ENCODE measurements at places on chromosomes 7 and 10.
A peak's percentile ranks its signal among the peaks of the same experiment; 100 is the strongest.

GRCh38 chr7:147639751-147640150 lies 950.8 kb upstream of the C7orf33 start:
- DNase-seq = no peak

- DNase-seq = no peak
These were observed 42.1 kb downstream of the WBP1L start for GRCh38 chr10:102785818-102786217.

DNA sequence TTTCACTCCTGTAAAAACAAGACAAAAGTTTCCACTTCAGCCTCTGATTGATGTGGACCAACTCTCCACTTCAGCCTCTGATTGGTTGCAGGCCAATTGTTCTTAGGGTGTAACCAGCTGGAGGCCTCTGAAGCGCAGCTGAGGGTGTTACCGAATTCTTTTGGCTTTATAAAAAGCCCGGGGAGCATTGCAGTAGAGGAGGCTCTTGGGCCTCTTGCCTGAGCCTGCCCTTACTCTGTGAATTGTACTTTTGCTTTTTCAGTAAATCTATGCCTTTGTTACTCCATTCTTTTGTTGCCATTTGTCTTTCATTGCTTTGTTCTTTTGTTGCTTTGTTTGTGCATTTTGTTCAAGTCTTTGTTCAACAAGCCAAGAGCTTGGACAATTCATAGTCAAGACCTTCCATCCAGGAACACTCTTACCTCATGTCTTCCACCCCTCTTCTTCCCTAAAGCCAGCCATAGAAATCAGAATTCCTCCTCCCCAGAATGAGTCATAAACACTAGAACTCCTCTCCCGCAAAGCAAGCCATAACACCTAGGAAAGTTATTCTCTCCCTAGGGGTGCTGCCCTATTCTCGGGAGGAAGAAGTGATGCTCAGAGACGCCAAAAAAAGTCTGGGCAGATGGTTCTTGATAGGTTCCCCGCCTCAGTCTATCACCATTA lies 53.5 kb upstream of the ARMC3 start:
- DNase-seq = no peak

DNA sequence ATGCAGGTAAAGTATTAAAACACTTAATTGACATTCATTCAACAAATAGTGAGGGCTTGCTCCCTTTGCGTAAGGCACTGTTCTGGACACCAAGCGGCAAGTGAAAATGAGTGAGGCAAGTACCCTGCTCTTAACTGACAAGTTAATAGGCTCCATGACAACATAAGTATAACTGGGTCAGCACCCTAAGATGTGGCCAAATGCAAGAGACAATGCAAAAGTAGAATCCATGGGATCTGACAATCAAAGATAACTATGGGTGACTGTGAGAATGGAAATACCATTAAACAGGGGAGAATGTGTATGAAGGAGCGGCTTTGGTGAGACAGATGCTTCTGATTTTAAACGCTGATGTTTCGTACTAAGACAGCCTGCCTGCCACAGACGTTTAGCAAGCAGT lies 160.5 kb downstream of the RAPGEF5 start:
- DNase-seq = no peak

DNA sequence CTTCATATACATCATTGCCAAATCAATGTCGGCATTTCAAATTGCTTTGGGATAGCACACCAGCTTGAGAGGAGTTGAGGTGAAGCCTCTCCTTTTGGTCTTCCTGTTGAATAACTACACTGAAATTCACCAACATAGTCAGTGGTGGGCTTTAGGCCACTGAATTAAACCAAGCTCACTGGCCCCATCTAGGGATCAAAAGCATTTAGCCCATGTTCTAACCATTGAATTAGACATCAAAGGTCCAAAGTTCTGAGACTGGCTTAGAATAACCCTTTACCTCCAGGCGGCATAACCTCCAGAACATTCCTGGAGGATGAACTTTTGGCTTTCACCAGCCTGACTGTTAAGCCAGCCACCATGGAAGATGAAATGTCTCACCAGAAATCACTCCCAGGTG lies 54.6 kb downstream of the BPGM start:
- DNase-seq = peak; percentile 43

DNA sequence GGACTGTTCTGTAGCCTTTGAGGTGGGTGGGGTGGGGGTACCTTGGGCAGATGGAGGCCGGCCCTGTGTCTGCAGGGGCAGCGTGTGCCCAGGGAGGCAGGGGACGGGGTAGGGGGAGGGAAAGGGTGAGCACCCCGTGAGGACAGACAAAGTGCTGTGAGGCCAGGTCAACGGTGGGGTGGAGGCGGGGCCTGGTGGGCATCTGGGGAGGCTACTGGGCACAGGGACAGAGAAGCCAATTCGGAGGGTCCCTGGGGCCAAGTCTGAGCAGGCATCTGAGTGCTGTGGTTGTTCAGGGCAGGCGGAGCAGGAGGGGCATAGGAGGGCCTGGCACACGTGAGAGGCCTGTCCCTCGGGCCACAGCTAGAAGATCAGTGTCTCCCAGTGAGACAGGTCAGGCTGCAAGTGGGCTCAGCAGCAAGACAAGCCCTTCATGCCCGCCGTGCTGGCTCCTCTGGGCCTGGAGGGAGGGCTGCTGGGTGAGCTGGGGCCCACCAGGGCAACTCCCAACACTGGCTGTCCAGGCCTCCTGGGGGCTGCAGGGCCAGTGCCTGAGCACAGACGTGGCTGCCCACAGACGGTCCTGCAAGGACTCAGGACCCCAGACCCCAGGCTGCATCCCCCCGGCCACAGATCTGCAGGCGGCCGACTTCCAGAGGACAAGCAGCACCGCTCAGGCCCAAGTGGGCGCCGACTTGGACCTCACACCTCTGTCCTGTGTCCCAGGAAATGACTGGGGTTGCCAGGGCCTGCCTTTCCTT lies 26.4 kb upstream of the KNDC1 start:
- DNase-seq = no peak

- no peak for DNase-seq
These were observed 15.4 kb upstream of the GIMAP8 start for GRCh38 chr7:150435047-150435389.

DNA sequence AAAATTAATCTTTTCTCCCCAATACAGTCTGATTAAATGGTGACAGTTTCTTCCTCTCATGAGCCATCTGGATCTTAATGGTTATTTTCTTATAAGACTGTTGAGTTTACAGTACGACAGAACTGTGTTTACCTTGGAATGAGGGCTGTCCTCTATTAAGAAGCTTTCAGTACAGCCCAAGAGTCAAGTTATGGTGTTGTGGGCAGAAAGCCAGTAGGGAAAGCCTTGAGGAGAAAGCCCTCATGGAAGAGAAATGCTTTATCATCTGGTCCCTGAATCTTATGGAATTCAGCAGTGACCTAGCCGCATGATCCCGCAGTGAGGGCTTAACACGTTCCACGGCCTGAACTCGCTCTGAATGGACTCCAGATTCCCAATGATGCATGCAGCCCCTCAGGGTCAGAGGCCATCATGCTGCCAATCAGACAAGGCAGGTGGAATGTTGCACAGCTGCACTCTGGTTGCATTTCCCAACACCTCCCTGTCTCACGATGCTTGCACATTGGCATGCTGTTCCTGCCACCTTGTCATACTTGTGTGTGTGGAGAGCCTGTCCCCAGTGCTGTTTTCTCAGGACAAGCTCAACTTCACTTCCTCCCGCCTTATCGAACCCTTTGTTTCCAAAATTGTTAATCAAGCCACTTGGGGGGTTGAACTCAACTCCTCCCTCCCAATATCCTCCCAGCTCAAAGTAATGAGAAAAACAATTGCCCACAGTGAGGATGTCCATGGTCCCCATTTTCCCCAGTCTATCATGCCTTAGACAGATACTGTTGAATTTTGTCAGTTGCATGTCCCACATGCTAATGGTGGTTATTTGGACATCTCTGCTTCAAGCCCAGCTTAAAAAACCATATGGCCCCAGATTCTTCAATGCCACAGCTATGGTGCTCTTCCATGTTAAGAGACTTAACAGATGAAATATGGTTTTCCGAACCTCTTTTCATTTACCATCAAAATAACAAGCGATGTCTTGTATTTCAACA lies 211.1 kb upstream of the TCF7L2 start:
- no peak for DNase-seq

DNA sequence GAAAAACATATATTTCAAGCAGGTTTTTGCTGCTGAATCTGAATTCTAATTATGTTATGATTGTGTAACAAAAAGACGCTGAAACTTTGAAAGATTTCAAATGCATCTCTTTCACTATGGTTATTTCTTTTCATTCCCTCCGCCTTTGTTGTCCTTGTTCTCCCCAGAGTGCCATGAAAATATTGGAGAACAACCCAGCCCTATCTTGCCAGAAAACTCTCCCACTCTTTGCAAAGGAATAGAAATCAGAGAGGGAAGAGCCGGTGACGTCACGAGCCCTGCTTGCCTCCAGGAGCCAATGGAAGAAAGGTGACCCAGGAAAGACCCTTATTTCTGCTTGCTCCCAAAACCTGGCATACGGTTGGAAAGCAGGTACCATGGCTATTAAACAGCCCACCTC lies 3.4 kb downstream of the GFRA1 start:
- no peak for DNase-seq

DNA sequence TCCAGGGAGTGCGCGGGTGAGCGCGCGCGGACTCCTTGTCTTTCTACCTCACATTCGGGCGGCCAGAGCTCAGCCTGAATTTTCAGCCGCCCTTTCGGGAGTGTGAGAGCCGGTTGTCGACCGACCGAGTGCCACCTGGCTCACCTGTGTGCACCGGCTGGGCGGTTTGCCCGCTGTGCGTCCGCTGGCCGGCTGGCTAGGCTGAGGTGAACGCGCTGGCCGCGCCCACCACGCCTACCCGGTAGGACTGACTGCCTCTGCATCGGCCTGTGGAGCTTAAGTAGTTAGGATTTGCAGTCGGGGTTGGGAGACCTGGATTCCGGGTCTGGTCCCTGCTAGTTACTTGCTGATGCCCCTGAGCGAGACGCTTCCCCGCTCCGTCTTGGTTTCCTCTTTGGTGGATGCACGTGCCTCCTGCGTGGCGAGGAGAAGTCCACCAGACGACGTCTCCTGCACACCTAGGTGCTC lies 553 bp downstream of the TSPAN15 start:
- no peak for DNase-seq

- no peak for DNase-seq
These were observed 39.8 kb downstream of the CDC123 start for GRCh38 chr10:12235796-12236195.

DNA sequence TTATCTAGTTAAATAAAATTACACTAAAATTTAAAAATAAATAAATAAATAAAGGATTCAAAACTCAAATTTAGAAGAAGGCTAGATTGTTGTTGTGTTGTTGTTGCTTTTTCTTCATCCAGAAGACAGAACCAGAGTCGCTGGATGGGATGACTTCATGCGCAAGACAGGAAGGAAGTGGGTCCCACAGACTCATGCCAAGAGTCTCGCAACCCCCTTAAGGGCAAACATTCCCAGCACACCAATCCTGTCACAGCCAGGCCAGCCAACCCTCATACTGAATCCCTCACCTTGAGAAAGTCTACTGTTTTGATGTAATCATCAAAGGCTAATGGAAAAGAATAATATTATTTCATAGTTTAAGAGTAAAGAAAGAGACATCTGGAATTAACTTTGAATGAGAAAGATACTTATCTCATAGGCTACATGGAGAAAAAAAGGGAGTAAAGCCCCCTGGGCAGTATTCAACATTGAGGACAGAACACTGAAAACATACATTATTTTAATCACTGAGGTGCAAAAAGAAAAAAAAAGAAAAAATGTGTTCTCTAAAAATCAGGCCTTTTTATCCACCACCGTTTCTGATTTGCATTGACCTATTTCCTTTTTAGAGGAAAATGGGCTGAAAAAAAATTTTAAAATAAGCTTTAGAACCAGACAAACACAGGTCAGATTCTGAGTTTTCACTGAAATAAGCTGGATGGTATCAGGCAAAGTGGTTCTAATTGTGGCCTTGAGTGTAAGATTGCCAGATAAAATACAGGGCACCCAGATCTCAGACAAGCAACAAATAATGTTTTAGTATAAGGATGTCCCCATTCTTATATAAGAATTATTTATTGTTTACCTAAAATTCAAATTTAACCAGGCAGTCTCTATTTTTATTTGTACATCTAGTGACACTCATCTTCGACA lies 826.5 kb downstream of the TNS3 start:
- no peak for DNase-seq

GRCh38 chr7:136086712-136087111 lies 109.6 kb upstream of the MTPN start:
- DNase-seq = peak; percentile 94

DNA sequence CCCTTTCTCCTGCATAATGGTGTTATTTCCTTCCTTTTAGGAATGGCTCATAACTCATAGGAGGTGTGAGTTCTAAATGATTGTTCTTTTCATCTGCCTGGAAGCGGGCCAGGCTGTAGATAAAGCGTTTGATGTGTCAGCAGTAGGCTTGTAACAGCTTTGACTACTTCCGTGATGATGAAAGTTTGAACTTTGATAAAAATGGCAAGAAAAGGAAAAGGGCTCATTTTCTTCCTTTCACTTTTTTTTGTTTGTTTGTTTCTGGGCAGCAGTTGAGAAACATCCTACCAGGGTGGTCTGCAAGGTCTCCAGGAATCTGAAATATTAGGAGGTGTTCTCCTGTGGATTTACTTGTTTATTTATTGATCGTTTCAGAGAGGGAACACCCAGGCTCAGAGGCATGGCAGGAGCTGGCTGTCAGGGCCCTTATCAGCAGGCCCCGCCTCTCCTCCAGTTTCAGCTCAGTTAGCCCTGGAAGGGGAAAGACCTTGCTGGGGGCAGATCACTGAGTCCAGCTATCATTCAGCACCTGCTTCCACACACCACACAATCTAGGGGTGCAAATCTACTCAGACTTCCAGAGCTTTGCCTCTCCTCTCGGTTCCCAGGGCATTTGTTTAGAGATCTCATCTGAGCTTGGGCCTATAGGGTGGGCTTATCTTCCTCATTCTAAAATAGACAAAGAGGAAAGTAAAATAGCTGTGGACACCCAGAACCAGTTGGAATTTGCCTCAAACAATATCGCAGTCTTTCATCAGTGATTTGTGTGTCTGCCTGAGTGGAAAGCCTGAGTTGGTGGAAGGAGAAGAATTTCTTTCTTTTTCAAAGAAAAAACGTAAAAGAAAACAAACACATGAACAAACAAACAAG lies 130.9 kb downstream of the BMPER start:
- DNase-seq = no peak

DNA sequence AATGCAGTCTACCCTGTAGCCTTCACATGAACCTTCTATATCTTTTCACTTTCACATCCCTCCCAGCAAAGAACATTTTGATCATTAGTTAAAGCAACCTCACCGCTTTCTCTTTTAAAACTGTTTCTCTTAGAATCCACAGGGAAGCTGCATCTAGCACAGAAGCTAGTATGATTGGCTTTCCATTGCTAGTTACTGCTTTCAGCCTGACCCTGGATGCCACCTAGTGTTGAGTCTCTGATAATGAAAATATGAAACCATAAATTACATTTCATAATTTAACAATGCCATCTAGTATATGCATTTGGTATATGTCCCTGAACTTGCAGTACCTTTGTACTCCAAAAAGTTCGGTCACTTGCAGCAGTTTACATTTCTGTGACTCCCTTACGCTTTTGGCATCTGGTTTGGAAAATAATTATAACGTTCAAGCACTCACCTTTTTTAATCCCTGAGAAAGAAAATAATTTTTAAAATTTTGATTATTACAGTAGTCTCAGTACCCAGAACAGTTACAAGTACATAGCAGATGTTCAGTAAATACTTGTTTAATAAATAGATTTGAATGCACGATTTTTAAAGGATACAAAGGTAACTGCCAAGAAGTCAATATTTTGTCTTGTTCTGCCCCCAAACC lies 22.7 kb downstream of the CISD1 start:
- peak; percentile 64 for DNase-seq

GRCh38 chr10:36464291-36464690 lies 661.1 kb upstream of the ANKRD30A start:
- DNase-seq = no peak

GRCh38 chr7:1846331-1847065 lies 176.4 kb downstream of the ELFN1 start:
- no peak for DNase-seq

GRCh38 chr10:32929634-32930033 lies 28.4 kb downstream of the ITGB1 start:
- no peak for DNase-seq

All from AG08395 (cell line).